EH (cell line): ENCODE measurements at places on chromosomes 1 and 21.

DNA sequence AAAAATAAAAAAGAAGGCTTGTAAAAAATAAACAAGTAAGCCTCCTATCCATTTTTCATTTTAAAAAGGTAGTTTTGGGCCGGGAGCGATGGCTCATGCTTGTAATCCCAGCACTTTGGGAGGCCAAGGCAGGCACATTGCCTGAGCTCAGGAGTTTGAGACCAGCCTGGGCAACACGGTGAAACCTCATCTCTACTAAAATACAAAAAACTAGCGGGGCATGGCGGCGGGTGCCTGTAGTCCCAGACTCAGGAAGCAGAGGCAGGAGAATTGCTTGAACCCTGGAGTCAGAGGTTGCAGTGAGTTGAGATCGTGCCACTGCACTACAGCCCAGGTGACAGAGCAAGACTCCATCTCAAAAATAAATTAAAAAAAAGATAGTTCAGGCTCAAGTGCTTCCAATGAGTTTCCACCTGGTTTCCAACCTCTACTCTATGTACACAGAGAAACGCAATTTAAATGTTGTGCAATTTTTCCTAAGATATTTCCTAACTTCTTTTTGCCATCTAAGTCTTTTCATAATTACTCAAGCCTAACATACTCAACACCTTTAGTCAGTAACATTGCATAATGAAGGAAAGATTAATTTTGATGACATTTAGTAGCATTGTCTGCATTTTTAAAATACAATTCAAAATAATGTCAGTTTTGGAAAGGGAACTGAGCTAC lies 106.3 kb downstream of the KCNT2 start:
- DNase-seq, result no peak

DNA sequence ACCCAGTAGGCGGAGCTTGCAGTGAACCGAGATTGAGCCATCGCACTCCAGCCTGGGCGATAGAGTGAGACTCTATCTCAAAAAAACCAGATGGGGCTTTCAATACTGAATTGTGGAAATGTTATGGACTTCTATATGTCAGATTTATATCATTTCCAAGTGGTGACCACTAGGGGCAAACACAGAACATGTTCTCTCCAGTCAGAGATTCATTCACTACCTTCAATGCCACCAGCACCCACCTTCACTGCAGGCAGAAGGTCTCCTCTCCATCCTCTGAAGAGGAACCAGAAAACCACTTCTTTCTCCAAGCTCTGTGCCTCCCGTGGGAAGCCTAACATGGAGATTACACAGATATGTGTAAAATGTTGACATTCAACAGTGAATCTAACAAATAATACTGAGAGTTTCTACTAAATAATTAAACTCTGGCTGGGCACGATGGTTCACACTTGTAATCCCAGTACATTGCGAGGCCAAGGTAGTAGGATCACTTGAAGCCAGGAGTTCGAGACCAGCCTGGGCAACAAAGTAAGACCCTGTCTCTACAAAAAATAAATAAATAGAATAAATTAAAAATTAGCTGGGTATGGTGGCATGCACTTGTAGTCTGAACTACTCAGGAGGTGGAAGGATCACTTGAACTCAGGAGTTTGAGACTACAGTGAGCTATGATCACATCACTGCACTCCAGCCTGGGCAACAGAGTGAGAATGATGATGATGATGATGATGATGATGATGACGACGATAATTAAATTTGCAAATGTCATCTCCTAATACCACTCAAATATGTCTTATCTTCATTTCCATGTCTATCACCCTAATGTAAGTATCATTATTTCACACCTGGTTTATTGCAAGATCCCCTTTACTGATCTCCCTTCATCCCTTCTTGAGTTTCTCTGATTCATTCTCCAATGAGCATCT lies 151.1 kb downstream of the ZNF281 start:
- peak; percentile 33 for DNase-seq

DNA sequence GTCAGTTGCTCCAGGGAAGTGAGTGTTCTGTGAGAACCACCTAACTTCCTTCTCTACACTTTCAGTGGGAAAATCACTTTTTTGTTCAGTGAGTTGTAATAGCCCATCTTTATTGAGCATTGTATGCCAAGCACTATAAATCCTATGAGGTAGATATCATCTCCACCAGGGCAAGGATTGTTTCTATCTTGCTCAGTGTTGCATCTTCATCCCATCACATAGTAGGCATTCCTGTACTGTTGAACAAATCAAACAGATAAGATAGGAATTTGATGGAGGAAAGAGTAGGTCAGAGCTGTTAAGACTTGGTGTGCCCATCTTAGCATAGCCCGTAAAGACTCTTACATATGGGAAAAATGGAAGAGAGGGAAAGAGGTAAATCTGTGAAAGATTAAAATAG lies 2.9 kb upstream of the PIGV start:
- DNase-seq, result peak; percentile 65

DNA sequence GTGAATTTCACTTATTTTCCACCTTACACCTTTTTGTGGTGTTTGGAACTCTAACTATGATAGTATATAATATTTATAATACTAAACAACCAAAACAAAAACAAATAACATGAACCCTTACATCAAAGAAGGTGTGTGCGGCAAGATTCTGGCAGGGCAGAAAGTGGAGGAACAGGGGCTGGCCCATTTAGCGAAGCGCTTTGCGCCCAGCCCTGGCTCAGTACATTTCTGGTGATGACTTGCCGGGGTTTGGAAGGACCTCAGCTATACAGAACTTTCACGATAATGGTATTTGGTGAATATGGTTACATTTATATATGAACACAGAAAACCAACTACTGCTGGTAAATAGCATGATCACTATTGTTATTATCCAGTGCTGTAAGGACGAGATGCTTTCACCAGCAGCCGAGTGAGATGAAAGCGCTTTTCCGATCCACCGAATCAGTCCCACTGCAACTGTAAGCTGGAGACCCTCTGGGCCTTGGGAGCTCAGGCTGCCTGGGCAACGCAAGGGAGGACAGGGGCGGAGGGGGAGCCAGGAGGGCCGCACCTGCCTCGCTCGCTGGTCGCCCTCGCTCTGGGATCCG lies 63.9 kb downstream of the CD247 start:
- no peak for DNase-seq

GRCh38 chr21:33419538-33420123 lies 16.4 kb downstream of the IFNGR2 start:
- DNase-seq, result peak; percentile 54

GRCh38 chr1:232891071-232891470 lies 59.3 kb upstream of the NTPCR start:
- peak; percentile 84 for DNase-seq

DNA sequence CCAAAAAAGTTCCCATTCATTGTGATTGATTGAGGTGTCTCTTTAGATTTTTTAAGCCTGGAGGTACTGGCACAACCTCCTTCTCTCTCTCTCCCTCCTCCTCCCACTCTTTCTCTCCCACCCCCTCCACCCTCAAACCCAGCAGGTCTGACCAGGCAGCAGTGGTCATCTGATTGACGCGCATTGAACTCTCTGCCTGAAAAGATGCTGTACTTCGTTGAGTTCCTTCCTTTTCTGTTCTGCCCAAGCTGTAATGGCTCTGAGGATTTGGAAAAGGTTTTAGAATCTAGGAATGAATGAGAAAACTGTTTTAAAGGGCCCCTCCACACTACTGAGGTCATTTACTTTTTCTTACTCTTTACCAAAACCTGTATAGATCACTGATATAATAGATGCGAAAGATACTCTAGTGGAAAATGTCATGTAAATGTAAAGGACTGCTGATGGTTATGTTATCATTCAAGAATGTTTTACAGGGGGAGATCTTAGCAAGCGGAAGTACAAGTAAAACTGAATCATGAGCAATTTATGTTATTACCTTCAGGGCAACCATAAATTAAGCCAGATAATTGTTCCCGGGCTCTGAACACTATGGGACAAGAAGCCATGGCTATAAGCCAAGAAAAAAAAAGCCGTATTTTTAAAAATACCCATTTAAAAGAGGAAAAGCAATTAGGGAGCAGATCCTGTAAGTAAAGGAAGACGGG lies 25.2 kb upstream of the DYRK1A start:
- DNase-seq, result peak; percentile 92

DNA sequence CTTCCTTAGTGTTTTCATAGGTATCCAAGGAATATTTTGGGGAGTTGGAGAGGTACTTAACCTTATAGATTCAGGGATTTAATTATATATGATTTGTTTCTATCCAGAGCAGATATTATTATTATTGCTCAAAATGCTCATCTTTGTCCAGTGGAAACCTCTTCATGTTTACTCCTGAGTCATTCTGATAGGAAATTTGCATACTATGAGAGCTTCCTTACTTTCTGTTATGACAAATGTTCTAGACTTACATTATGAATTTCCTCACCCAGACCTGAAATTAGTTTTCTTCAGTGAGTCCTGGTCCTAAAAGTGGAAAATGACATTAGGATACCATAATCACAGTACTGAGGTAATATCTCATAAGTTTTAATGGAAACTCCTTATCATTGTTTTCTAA lies 57.5 kb upstream of the PLPPR5 start:
- no peak for DNase-seq

- no peak for DNase-seq
These were observed 244.7 kb downstream of the PTPRU start for GRCh38 chr1:29481031-29481430.

- DNase-seq, result peak; percentile 77
These were observed 46.8 kb downstream of the PTPRU start for GRCh38 chr1:29282924-29283803.

- DNase-seq, result no peak
These were observed 98.1 kb upstream of the CXADR start for GRCh38 chr21:17414766-17415165.

DNA sequence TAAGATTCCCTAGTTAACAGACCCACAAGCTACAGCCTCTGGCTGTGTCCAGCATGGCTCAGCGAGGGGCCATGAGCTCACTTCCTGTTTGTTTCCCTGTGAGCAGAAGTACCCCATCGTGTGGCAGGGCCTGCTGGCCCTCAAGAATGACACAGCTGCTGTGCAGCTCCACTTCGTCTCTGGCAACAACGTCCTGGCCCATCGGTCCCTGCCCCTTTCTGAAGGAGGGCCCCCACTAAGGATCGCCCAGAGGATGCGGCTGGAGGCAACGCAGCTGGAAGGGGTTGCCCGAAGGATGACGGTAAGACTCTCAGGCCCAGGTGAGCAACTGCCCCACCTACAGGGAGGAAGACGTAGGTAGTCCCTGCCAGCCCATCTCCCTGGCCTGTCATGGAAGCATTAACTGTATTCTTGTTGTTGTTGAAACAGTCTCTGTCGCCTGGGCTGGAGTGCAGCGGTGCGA lies 38.2 kb downstream of the ZBTB17 start:
- DNase-seq, result peak; percentile 71

- no peak for DNase-seq
These were observed 10.1 kb downstream of the TNNI3K start for GRCh38 chr1:74245168-74245772.

GRCh38 chr1:53938136-53938830 lies 7.2 kb downstream of the IFT25 start:
- DNase-seq, result peak; percentile 61

DNA sequence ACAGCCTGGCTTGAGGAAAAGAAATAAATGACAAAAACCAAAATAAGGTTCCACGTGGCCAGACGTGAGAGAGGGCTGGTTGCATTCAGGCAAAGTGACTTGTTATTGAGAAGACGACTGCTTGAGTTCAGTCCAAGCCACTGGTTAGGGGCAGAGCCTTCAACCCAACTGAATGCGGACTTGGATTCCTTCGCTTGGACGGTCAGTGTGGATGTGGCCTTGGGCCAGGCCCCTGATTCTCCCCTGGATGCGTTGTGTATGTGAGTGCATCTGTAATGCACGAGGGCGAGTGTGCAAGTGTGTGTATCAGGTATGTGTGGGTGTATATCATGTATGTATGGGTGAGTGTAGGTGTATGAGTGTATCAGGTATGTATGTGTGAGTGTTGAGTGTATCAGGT lies 1.9 kb downstream of the PLA2G2F start:
- no peak for DNase-seq

DNA sequence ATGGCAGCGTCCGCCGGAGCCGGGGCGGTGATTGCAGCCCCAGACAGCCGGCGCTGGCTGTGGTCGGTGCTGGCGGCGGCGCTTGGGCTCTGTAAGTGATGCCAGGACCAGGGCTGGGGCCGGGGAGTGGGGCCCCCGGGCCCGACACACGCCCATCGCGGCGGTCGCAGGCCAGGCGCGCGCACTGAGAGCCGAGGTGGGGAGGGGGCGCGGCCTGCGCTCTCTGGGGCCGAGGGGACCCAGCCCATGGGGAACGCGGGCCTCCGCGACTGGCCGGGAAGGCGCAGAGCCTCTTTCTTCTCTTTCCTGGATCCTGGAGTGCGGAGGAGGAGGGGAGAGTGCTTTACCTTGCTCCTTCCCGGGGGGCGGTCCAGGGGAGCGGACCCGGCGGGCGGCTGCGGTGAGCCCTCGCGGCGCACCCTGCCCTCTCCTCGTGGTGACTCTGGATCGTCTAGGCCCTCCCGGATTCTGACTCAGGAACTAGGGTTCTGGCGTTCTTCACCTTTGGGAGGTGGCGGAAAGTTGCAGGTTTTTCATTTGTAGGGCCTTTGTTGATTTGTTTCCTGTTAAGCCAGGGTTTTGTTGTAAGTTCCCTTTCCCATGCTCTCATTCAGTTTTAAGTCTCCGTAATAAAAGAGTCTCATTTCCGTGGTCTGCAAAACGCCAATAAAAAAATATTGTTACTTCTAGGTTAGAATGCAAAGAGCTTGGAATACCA lies 529 bp downstream of the MPZL1 start:
- DNase-seq, result peak; percentile 39
